ENCODE measurements at places on chromosomes 3 and 15.

- DNase-seq, result no peak
Measured at GRCh38 chr3:186788482-186789370, 5.3 kb downstream of the EIF4A2 start.

DNA sequence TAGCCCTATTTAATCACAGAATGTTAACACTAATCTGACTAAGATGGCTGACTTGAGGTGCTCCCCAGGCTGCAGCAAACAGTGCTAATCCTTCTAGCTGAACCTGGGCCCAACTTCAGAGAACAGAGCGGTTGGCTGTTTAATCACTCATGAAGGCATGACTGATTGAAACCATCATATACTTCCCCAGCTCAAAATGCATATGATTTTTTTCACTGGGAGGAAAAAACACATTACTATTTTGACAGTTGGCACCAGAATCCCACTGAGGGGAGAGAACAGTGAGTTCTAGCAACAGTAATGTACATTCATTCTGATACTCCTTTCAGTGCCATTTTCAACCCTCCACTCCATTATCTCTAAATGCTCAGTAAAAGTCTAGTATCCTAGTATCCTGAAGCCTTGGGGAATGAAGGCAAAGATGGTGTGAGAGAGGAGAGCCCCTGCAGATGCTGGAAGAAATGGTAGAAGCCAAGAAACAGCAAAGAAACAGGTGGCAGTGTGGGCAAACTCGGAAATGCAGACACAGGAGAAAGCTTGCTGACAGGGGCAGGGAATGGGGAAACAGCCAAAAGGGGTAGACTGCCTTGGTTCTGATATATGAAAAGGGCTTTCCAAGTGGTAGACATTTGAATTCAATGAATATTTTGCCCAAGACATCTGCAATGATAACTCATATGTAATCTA is 34.4 kb upstream of the CASR start:
- no peak for DNase-seq

DNA sequence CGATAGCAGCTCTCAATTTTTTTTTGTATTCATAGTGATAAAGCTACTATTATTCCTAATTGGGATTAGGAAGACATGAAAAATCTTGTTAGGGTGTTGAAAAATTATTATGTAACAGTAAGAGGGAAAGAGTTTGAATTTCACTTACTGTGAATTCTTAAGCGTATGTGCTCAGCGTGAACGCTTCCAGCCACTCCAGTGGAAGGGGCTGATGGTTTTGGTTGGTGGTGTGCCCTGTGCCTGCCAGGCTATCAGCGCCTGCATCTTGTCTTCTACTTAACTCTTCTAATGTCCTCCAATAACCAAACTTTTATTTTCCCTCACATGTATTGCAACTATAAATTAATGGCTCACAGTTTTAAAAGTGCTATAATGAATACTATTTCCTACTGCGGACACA is 22.5 kb downstream of the CDIN1 start:
- no peak for DNase-seq

DNA sequence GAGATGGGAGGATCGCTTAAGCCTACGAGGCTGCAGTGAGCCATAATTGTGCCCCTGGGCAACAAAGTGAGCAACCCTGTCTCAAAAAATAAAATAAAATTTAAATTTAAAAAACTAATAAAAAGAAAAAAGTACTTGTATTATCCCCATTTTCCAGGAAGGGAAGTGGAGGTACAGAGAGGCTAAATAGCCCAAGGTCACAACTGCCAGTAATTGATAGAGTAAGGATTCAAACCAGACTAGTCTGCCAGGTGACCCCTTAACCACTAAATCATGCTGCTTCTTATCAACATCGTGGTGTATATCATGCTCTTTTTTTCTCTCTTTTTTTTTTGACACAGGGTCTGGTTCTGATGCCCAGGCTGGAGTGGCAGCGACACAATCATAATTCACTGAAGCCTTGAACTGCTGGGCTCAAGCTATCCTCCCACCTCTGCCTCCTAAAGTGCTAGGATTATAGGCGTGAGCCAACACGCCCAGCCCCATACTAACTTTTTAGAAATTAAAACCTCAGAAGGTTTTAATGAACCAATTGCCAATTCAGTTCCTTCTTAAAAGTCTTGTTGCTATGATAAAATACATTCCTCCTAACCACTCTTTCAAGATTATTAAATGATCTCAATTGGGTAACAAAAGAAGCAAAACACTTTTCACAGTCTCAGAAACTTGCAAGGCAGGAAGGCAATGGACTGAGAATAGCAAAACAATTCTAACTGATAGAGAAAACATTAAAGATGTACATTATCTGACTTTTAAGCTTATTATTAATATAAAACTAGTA is 30.5 kb downstream of the HERC1 start:
- DNase-seq, result no peak

- no peak for DNase-seq
Measured at GRCh38 chr3:34260271-34261000, 462.0 kb downstream of the PDCD6IP start.

GRCh38 chr3:143686638-143687197 is 161.6 kb downstream of the SLC9A9 start:
- DNase-seq, result no peak

- DNase-seq, result no peak
Measured at GRCh38 chr3:60386306-60386705, 864.9 kb downstream of the FHIT start.

- DNase-seq, result no peak
Measured at GRCh38 chr3:76107935-76108570, 322.7 kb upstream of the ZNF717 start.

DNA sequence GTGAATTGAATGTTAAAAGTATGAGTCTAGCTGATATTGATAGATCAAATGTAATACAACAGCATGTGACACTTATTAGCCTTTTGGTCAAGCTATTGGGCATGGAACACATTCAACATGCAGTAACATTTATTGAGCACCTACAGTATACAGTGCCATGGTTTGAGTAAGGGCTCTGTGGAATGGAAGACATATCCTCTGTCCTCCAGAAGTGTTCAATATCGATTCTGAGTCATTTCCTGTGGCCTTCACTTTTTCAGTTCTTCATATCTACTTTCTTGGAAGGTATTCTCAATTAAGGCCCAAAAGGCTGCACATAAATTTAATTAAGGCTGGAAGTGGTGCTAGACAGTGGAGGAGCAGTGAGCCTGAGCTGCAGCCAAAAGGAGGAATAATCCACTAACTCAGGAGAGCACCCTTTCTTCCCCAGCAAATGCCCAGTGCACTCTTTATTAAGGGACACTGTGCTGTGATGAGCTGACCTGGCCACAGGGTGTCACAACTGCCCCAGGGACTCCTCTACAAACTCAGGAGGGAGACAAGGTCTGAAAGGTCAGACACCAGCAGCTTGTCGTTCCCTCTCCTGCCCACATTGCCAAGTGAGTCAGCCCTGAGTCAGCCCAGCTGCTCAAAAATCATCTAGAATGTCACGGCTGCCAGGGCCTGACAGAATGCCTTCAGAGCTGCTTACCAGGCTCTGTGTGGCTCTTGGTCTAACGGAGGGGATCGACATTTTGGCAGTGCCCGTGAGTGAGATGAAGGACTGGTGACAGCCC is 544.8 kb downstream of the AGBL1 start:
- peak; percentile 80 for DNase-seq

DNA sequence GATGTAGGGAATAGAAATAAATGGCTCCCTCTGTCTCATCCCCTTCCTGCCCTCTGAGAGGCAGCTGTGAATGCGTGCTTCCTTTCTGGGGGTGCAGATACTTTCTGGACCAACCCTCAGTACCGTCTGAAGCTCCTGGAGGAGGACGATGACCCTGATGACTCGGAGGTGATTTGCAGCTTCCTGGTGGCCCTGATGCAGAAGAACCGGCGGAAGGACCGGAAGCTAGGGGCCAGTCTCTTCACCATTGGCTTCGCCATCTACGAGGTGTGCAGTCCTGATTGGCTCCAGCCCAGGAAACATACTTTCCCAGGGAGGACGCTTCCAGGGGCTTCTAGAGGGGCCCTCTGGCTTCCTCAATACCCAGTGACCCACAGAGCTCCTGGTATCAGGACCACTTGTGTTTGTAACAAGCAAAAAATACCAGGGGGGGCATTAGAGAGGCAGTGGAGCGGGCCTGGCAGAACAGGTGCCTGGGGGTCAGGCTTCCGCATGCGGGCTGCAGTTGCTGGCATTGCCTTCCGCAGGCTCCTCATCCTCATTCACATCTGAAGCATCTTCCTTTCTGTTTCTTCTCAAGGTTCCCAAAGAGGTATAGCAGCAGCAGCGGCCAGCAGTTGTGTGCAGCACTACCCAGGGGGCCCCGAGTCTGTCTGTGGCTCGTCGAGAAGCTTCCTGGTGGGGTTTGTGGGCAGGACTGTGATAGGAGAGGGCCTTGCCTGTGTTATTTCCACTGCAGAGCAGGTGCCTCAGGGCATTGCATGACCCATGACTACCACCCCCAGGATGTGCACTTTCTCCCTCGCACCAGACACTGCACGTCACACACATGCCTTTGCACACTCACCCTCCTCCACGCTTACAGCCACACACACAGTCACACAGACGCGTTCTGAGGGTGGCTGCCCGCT is 42.5 kb downstream of the CAPN3 start:
- DNase-seq, result peak; percentile 6

DNA sequence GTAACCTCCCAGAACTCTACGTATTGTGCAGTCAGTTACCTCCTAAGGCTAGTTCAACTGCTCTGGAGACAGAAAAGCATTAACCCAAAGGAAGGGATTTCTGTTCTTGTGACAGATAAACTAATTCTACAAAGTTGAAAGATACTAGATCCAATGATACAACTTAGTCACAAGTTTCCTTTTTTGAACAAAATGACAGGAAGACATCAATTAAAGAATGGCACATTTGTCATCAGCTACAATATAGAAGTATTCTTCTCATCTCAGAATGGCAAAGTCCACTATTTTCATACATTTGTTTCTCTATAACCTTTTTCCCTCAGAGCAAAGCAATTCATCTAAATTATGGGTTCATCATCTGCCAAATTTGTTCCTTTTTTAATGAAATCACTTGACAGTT is 43.7 kb downstream of the ISL2 start:
- no peak for DNase-seq

DNA sequence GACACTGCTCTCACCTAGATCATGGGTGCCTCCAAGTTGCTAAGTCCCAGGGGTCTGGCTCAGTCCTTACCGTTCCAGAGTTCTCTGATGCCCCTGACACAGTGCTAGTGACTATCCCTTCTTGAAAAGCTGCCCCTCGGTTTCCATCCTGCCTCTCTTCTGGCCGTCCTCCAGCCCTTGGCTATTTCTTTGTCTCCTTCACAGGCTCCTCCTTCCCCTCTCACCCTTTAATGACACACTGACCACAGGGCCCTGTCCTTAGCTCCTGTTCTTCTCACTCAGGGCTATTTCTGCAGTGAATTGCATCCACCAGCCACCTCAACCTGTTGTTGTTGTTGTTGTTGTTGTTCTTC is 31.1 kb downstream of the SLC28A1 start:
- DNase-seq, result no peak

GRCh38 chr3:71447197-71447596 is 136.3 kb downstream of the FOXP1 start:
- DNase-seq, result no peak

- no peak for DNase-seq
Measured at GRCh38 chr15:68593828-68594532, 15.2 kb downstream of the CORO2B start.

DNA sequence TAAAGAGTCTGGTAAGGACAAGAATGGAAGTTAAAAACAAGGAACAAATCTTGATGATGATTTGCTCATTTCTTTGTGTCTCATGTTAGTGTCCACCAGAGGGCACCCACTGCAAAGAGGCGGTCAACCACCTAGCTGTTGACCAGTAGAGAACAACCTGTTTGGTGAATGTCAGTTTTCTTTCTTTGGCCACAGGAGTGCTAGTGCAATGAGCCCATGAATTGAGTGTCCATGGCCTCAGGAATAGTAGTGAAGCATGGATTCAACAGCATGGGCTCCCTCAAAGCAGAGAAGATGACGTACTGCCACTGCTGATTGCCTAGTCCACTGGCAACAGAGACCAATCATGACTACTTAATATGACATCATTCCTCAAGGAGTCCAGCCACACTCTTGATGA is 10.7 kb upstream of the CNTN6 start:
- no peak for DNase-seq

DNA sequence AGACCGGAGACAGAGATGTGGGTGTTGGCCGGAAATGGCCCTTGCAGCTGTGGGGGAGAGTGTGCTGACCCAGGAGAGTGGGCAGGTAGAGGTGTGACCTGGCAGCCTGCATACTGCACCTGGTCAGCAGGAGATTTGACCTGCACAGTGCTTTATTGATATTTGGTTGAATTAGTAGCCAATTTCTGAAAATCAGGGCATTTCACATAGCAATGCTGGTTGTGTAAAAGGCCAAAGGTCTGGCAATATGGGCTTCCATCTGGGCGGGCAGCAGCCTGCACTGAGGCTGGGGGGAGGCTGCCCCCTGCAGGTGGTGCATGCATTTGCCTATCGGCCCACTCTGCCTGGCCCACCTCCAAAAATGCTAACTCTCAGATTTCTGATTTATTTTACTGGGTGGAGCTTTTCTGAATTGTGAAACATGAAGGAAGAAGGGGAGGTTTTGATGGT is 9.4 kb upstream of the MGLL start:
- DNase-seq, result no peak

DNA sequence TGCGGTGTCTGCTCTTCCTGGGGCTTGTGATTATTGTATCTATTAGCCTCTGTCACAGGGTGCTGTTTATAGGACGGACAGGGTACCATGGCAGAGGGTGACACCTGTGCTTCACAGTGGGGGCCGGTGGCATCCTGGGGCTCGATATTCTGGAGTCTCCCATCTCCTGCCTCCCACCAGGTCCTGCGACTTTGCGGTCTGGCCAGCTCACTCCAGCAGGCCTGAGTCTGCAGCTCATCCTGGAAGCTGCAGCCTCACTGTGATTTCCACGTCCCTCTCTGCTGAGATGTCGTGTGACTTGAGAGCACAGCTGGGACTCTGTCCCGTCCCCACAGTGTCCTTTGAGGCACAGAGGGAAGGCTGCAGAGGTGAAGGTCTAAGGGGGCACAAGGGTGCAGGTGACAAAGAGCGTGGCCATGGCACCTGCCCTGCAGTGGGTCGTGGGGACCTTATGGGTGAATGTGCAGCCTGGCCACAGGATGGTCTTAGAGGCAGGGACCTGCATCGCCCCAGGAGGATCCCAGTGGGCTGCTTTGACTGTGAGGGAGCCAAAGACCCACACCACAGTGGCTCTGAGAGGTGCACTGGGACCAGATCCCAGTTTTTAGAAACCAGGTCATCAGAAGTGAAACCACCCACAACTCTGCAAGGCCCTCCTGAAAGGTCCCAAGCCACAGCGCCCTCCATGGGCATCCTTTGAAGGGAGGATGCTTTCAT is 172.8 kb downstream of the KLF13 start:
- peak; percentile 37 for DNase-seq
